ENCODE measurements at places on chromosomes 6 and 20. TPM values are rescaled to one million over a fixed set of nuclear protein-coding genes. Genes with fewer than 3 reads are reported as not detected.

GRCh38 chr20:23683807-23684206, 5.0 kb downstream of the CST4 start:
- DNase-seq, result no peak

DNA sequence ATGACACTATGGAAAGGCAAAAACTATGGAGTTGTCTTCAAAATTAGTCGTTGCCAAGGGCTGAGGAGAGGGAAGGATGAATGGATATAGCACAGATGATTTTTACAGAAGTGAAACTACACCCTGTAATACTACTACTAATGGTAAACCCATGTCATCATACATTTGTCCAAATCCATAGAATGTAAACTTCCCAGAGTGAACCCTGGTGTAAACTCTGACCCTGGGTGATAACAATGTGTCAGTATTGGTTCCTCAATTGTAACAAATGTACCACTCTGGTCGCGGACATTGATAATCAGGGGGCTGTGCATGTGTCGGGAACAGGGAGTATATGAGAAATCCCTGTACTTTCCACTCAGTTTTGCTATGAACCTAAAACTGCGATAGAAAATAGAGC, 72.2 kb downstream of the CNBD2 start:
- no peak for DNase-seq

DNA sequence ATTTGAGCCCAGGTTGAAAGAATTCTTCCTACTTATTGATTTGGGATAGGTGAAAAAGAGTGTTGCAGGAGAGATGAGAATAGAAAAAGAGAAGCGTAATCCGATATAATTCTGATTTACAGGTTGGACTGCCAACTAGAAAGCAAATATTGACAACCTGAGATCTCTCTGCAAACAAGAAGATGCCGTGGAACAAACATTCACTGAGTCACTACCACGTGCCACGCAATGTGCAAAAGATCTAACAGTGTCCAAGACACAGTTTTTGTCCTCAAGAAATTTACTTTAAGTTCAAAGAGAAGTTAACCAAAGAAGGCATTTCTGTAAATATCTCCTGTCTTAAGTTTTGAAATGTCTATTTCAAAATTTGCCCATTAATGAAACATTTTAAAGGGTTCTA, 578.0 kb upstream of the ARID1B start:
- no peak for DNase-seq

GRCh38 chr6:29965873-29966601, 23.7 kb downstream of the HLA-A start:
- peak; percentile 31 for DNase-seq

- DNase-seq, result no peak
These were observed 89.2 kb downstream of the PHACTR3 start for GRCh38 chr20:59693587-59693986.

DNA sequence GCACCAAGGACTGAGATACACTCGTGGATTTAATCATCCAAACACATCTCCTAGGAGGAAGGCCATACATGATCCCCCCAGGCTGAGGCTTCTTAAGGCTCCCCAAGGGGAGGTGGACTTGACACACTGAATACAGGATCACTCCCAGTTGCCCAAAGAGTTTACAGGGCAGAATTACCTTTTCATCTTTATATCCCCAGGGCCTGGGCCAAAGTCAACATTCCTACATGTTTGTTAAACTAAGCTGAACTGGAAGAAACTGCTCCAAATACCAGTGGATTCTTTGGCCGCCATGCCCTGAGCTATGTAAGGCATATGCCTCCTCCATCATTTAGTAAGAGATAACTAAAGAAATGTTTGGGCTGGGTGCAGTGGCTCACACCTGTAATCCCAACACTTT, 22.2 kb upstream of the SERPINB1 start:
- DNase-seq, result no peak

DNA sequence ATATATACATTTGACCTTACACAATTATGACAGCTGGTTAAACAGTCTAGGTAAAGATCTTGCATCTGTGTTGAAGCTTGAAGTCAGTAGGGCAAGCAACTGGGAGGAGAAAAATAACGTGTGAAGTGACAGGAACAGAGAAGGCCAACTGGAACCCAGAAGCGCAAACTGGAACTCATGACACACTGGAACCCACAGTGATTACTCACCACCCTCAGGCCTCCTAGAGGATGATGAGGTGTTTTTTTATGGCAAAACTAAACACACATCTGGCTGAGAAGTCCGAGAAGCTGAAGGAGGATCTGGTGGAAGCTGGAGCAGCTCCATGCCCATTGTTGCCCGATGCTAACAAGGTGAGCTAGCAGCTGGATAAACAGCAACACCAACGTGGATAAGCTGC, 108.1 kb downstream of the TMEM200A start:
- DNase-seq, result no peak

GRCh38 chr20:36865076-36865860, 10.7 kb upstream of the TLDC2 start:
- no peak for DNase-seq

DNA sequence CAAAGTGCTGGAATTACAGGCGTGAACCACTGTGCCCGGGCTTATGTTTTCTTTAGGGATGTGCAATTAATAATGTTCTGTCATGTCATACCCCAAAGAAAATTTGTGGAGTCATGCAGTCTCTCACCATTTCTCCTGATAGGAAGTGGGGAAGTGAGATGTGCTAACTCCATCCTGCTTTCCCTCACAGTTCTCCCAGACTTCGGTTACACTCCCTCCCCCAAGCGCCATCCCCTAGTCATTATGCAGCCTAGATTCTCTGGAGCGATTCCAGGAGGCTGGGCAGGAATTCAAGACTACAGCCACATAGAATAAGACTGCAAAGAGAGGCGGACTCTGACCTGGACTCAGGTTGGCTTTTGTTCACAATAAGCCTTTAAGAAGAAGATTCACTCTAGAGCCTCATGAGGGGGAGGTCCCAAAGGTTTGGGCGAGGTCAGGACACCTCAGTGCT, 271.4 kb downstream of the ALDH8A1 start:
- DNase-seq, result no peak

GRCh38 chr20:47231382-47232039, 125.0 kb downstream of the ZMYND8 start:
- DNase-seq, result no peak

- DNase-seq, result no peak
These were observed 11.0 kb downstream of the FRS3 start for GRCh38 chr6:41768545-41769308.

DNA sequence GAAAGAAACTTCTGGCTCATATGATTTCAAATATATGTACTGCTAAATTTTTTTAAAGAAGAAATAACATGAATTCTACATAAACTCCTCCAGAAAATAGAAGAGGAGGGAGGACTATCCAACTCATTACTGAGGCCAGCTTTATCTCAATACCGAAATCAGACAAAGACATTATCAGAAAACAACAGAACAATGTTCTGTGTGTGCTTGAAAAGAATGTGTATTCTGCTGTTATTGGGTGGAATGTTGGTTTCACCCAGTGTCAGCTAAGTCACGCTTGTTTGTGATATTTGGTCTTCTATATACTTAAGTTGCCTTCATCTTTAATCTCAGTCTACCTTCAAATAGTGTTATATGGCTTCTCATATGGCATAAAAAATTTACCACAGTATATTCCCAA, 18.6 kb upstream of the ELOVL2 start:
- DNase-seq, result no peak

DNA sequence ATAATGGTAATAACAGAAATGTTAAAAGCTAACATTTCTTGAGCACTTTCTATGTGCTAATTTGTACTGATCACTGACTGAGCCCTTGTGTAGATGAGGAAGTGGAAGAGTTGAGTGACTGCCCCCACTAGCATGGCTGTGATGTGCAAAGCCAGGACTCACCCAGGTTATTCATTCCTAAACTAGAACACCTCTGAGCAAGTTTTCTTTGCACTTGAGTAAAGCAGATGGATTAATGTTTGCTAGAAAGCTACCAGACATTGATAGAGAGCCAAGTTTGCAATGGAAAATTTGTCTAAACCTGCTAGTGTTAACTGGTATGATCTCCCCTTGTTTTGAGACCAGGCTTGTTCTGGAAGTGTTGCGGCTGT, 467.4 kb upstream of the PLCB4 start:
- no peak for DNase-seq

- DNase-seq, result no peak
These were observed 336.0 kb downstream of the SYNE1 start for GRCh38 chr6:152301021-152301764.

DNA sequence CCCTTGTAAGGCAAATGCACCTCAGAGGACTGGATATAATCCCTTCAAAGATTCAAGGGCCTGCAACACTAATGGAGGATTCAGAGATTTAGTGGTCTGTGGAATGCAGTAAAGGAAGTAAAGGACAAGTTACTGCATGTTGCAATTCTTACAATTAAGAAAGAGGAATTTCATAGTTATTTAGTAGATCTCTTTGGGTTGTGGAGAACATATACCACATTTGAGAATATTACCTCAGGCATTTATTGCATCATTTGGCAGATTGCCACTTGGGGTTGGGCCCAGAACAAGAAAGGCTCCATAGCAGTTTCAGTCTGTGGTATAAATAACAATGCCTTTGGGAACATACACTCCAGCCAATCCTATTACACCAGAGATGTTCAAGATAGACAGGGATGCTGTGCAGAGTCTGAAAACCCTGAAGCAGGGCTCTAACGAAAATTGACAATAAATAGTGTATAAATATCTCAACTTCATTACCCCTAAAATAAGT, 20.9 kb upstream of the EPM2A start:
- DNase-seq, result no peak

DNA sequence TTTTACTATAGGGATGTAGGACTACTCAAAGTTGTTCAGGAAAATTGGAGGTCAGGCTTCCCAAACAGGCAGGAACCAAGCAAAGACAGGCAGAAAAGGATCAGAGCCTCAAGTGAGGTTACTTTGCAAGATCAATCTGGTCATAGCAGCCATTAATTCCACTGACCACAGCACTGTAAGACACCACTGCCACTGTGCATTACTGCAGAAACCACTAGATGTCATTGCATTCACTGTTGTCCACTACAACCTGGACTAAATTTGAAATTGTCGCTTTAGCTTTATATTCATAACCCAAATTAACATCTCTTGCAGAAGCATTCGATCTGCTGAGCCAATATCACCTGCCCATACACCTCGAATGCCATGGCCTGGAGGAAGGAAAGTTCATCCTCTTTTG, 126.9 kb upstream of the UFL1 start:
- peak; percentile 5 for DNase-seq

DNA sequence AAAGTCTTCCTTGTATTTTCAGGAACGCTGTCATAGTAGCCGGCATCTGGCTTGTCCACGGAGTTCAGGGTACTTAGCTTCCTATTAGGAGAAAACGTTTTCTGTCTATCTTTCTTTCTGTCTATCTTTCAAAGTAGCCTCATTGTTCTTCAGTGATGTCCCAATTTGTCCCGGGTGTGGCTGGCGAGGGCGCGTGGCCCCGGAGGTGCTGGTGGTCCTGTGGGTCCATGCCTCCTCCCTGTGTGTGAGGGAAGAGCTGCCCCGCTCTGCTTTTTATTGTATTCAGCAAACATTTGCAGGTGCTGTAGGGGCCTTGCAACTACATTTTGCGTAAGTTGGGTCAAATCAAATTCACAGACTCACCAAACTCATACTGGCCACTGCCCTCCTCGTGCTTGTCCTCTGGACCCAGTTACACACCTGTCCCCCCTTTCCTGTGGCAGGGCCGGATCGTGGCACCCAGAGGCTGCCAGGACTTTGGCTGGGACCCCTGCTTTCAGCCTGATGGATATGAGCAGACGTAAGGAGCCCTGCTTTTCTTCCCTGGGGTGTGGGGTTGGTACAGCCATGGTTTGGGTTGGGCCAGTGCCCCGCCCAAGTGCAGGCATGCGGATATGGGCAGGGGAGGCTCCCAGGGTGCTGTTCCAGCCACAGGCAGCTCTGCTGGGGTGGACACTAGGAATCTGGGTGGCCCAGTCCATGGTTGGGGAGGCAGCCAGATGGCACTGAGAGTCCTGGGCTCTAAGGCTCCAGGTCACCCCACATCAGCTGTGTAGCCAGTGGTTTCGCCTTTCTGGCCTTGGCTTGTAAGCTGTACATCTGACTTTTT, 12.3 kb downstream of the ITPA start:
- DNase-seq, result no peak

Gene BPIFB2
- not detected for total RNA-seq

Gene CAGE1
- not detected for total RNA-seq

Gene DEFB132
- total RNA-seq, result not detected

Gene MBOAT1
- 10.7 TPM for total RNA-seq

Gene APCDD1L
- not detected for total RNA-seq

Gene BCLAF1
- 154 TPM for total RNA-seq

Data from endothelial cell (in vitro differentiated cells).